ENCODE measurements at places on chromosomes 11 and 22.

DNA sequence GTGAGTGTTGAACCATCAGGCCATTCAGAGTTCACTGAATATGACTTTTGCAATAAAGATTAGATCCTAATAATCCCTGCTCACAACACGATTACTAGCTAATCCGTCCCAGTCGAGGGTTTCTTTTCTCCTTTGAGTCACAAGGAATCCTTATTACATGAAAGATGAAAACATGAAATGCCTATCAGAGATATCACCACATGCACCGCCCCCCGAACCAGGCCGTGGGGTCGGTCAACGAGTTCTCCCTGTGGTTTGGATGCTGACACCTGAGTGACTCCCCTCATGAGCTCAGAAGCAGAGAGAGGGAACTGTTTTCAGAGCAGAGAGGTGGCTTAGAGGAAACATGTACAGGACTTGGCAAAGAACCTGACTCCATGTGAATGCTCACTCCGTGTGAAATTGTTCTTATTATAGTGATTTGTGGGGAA, 263.3 kb downstream of the ETS1 start:
- no peak for DNase-seq

DNA sequence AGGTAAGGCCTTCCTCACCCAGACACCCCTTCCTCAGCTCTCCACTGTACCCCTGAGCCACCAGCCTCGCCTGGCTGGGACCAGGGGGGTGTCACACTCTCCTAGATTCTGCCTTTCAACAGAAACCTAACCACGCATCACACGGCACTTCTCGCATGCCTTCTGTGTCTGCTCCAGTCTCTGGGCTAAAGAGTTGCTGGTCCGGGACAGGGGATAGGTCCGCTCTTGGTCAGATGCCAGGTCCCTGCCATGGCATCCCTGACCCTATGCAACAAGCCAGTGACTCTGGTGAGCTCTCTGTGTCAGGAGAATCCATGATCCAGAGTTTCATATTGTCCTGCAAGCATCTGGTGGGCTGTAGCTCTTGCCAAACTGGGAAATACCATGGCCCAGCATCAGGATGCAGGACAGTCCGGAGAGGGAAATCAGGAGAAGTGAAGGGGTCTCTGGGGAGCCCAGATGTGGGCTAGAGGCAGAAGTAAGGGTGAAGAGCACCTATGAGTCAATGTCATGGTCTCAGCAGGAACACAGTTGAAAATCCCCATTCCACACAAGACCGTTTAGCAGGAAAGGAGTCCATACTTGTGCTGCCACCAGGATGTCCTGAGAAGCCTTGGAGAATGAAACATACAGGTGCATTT, 14.1 kb downstream of the IGLL5 start:
- no peak for DNase-seq

DNA sequence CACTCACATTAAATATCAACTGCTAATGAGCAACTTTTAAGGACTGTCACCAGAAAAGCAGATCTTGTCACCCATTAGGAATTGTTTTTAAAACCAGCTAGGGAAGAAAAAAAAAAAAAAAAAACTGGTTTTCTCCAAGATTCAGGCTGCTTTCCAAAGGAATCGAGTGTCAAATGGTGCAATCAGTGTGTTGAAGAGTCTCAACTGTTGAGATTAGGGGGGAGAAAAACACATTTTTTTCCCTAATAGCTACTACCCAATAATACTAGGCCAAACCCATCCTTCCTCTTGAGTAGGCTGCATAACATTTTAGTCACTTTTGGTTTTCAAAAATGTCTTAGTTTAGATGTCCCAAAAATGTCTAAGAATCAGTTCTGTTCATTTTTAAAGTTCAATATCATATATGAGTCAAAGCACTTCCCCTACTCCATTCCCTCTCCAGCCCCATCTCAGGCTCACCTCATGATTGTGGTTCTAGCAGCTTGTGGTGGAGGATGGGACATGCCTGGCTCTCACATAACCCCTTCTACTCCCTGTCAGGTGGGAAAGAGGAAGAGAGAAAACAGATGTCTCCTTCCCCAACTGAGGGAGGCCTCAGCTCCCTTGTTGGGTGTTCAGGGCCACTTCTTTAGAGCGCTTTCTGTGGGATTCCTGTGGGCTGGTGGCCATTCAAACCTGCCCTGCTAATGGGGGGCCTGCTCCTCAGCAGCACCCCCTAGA, 193.6 kb downstream of the CWF19L2 start:
- DNase-seq: no peak

DNA sequence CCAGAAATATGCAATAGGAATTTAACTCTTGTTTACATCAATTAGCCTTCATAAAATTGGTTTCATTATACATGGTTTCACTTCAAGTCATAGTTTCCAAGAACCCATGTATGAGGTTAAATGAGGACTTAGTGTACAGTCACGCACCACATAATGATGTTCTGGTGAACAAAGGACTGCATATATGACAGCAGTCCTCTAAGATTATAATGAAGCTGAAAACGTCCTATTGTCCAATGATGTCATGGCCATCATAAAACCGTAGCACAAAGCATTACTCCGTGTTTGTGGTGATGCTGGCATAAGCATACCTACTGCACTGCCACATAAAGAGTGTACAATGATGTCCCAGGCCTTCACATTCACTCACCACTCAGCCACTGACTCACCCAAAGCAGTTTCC, 31.1 kb downstream of the SMCO4 start:
- DNase-seq: no peak

DNA sequence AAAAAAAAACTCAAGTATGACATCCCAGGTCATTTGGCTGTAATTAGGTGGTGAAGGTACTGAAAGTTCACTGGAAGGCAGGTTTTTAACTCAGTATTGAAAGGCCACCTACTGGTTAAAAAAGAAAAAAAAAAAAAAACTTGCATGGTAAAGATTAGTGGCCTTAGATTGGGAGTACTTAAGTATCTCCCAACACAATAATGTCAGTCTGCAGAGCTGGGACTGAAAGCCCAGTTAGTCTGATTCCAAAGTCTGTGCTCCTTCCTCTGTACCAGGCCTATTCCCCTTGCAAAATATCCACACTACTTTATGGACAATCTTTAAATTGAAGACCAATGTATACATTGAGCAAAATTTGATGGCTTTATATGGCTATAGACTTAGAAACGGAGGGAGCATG, 85.5 kb downstream of the NOX4 start:
- no peak for DNase-seq

DNA sequence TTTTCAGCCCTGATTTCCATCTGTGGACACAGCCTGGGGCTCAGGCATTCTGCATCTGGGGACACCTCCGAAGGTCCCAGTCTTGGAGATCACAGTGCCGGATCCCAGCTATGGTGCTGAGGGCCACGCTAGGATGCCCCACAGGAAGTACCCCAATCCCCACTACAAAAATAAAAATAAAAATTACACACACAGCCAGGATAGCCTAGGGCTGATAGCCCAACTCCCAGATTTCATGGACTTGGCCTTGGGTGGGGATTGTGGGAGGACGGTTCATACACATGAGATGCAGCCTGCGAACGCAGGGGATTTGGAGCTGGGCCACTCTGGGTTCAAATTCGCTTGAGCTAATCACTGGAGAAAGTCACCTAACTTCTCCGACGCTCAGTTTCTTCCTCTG, 237.7 kb downstream of the BUD13 start:
- DNase-seq: no peak

DNA sequence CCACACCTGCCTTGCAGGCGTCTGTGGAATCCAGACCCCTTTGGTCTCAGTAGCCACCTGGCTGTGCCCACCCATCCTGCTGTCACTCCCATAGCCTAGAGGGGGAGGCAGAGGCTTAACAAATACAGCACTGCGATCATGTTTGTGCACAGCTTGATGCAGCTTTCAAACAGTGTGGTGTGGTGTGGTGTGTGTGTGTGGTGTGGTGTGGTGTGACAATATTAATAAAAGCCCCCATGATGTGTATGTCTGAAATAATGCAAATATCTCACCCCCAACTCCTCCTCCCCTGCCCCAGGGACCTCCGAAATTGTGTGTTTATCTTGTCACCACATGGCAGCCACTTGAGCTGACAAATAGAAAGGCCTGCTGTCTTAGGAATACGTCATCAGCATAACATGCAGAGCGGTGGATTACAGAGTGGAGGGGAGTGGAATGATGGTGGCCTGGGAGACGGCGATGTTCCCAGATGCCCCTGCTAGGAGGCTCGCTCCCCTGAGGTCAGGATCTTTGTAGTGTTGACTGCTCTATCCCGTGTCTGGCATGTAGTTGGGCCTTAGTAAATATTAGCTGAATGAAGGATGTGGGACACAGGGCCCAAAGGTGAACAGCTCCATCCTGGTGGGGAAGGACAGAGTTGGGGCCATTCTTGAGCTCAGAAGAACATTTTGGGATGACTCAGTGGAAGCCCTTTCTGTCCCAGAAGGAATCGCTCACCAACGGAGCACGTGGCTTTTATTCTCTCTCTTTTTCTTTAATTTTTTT, 2.8 kb downstream of the PDXP start:
- no peak for DNase-seq

- DNase-seq: no peak
Measured at GRCh38 chr11:123653483-123653826, 969 bp downstream of the SCN3B start.

DNA sequence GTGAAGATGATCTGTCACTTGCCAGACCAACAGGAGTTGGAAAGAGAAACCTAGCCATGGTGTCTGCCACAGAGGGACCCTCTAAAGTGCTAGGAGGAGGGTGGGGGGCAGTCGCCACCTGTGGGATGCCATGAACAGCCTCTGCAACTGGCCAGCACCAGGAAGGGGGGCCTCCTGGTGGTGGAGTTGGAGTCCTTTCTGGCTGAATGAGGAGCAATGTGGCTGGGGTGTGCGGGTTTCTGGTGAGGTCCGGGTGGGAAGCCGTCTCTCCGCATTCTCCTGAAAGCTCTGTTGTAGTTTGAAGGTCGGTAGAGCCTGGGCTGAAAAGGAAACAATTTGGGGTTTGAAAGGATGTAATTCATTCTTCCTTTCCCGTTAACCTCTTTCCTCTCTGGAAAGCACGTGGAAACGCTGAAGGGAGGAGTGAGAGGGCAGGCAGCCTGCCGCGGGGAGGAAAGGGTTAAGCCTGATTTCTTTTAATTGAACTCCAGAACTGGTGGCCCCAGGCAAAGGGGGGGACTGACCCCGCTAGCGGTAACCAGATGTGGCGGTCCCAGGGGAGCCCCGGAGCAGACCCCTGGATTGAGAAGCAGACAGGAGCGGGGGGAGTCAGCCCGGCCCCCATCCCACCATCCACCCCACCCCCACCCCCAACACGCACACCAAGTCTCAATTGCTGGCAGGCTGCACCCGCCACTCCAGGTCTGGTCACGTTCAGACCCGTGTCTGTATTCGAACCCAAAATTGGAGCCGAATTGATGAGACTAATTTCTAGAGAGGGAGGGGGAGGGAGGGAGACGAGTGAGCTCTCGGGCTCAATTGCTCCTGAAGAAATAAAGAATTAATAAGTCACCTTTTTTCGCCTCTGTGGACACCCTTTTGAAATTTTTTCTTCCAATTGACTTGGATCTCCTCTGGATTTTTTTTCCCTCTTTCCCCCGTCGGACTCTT, 1.8 kb upstream of the FLI1 start:
- DNase-seq: no peak

GRCh38 chr22:30302810-30303138, 13.5 kb upstream of the CASTOR1 start:
- DNase-seq: no peak

DNA sequence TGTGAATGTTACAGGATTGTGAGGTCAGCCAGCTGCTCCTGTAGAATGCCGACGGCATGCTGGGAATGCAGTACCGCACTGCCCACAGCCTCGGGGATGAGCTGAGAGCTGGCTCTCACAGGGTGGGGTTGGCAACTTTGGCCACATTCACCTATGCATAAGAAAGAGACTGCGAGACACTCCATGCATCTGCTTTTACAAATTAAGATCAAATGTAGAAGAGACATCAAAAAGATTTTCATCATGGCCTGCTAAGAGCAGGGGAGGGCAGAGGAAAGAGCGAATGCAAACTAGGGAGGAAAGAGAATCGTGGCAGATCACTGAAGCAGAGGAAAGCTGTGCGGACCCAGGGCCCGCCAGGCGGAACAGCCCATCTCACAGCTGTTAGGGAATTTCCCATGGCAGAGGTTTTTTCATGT, 49.8 kb upstream of the SPATA19 start:
- no peak for DNase-seq

DNA sequence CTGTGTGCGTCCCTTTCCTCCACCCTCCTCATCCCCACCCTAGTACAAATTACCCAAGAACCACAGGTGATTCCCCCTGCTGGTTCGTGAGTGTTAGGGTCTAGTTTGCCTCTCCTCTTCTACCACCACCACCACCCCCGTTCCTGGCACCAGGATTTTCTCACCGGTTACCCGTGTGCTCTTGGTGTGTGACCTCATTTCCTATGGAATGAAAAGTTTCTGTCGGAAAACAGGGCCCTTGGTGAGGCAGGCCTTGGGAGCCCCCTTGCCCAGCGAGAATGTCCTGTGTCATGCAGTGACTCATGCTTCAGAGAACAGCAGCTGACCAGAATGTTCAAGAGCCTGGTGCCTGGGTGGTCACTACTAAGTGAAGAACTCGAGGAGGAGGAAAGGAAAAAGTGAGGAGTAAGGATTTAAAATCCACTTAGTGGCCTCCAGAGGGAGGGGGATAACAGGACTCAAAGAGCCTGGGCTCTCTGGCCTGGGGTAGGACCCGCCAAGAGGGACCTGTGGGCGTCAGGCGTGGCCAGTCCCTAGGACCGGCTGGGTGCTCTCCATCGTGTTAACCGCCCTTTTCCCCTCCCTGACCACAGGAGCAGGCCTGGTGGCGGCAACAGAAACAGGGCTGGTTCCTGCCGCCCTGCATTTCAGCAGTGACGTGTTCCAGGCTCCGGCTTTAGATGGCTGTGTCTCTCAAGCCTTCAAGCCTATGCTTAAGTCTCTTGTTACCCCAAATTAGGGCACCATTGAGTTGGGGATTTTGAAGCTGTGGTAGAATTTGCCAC, 30.2 kb downstream of the C22orf31 start:
- no peak for DNase-seq

GRCh38 chr11:20844216-20844615, 174.8 kb downstream of the NELL1 start:
- DNase-seq: no peak

DNA sequence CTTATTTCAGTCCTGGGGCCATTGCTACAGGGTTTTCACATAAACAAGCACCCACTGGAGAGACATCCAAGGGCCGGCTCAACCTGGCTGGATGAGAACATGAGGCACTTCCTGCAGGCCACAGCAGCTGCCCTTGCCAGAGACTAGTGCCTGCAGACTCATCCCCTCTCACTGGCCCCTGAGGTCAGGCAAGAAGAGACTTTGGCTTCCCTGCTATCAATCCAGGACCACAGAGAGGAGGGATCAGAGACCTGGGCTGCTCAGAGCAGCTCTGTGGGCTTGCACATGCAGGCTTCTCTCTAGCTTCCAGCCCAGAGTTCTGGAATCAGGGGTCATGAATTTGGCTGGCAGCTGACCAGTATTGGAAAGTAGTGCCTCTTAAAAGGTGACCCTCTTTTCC, 79.5 kb downstream of the CABIN1 start:
- no peak for DNase-seq

DNA sequence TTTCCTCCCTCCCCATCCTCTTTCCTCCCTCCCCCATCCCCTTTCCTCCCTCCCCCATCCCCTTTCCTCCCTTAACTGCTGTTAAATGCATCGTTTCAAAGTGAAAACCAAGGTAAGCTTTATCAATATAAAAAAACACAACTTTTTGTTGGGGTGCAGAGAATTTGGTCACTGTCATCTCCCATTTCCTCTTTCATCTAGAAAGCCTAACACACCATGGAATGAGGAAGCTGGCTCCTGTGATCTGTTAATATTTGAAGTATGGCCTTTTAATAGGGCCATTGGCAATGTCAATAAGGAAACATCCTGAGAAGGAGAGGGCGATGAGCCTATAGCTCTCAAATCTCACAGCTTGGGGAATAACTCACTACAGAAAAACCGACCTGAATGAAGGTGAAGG, 7.0 kb downstream of the EXPH5 start:
- no peak for DNase-seq

- DNase-seq: no peak
Measured at GRCh38 chr22:43535741-43536140, 123.9 kb downstream of the MPPED1 start.
